ENCODE measurements at places on chromosomes 7 and 10. TPM values are rescaled to one million over a fixed set of nuclear protein-coding genes. Genes with fewer than 3 reads are reported as not detected.

The TMEM176A gene
- 33.1 TPM for total RNA-seq

The EPHB6 gene
- total RNA-seq, result 18.5 TPM

The TFEC gene
- total RNA-seq, result 9.8 TPM

The FOXP2 gene
- total RNA-seq, result 49.3 TPM

The MRM2 gene
- 24.7 TPM for total RNA-seq

The NRAP gene
- not detected for total RNA-seq

DNA sequence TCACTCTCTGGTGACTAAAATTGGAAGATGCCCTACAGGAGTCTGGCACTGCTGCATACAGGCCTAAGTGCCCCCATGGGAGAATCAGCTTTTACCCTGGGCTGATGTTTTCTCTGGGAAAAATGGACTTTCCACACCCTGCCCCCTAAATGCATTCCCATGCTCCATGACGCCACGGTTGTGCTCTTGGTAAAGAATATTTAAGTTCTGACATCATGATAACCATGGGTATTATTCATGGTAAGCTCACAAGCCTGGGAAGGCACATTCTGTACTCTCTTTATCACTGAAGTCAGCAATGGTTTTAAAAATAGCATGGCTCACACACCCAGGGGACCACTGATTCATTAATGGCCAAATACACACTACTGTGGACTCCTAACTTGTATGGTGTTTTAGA, 43.4 kb downstream of the HIPK2 start:
- DNase-seq, result no peak

DNA sequence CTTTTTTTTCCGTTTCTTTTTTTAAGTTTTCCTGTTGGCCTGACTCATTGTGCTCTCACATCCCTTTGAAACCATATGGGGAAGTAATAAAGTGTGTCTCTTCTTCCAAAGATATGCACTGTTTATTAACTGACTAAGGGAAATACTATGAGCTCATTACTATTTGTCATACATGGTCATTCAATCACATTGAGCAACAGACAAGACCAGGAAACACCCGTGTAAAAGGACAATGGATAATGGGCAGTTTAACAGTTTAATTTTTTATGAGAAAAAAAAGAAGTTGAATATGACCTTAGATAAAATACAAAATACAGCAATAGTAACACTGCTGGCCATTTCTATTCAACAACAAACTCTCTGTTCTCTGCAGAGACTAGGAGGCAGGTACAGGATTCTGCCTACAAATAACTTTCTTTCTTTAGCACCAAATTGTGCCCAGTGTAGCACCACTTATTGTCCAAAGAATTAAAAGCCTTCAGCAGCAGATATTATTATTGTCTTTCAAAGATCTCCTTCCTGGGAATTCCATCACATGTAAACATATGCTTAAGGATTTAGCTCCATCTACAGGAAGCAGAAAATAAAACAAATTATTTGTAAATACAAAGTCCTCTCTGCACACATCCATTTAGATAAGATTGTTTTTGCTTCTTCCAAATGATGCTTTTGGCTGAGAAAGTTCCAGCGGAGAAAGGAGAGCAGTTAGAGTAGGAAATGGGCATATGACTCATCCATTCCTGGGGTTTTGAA, 55.0 kb upstream of the AKR1E2 start:
- DNase-seq, result no peak

- DNase-seq, result no peak
These were observed 752 bp downstream of the DRGX start for GRCh38 chr10:49394933-49395740.

DNA sequence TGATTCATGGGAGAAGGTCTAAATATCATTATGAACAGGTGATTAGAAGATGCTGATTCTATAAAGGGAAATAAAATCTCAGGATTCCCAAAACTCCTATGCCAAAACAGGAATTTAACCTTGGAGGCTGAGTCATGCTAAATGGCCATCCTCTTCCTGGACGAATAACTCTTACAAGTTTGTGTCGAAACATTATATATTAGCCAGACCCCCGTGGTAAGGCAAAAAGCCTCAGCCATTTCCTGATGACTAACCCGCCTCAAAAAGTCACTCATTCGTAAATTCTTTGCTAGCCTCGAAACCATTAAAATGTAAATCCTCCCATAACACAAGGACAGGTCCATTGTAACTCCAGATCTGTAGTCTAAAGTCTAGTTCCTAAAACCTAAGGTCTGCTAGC, 32.0 kb downstream of the CUL2 start:
- DNase-seq, result no peak

- no peak for DNase-seq
These were observed 1.5 kb downstream of the IRF5 start for GRCh38 chr7:128939075-128939860.

DNA sequence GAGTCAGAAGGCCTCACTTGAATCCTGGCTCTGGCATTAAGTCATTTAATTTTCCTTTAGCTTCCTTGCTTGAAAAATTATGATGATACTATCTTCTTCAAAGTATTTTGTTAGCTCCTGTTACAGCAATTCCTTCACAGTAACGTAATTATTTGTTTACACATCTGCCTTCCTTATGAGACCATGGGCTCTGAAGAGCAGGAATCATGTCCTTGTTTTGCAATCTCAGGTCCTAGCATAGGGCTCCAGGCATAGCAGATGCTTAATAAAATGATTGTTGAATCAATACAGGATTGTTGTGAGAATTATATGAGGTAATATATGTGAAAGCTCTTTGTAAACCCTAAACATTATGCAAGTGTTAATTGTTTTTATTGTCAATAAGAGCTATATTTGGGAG, 25.5 kb downstream of the KLHDC10 start:
- no peak for DNase-seq

GRCh38 chr7:67813621-67814292, 817.1 kb downstream of the TYW1 start:
- DNase-seq, result no peak

DNA sequence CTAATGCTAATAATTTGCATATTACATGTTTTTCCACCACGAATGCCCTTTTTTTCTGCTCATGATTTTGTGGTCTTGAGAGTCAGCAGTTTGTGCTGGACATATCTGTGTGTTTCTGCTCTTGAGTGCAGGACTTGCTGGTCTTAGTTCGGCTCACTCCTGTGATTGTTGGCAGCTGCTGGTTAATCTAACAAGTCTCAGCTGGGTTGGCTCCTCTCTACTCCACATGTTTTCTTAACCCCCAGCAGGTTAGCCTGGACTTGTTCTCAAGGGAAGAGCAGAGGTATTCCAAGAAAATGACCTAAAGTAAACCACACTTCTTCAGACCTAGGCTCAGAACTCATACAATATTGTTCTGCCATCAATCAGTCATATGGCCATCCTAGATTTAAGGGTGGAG, 1238.9 kb downstream of the XPNPEP1 start:
- no peak for DNase-seq

GRCh38 chr7:140287988-140288387, 110.3 kb downstream of the SLC37A3 start:
- no peak for DNase-seq

GRCh38 chr10:818526-819220, 112.8 kb downstream of the LARP4B start:
- DNase-seq, result no peak

DNA sequence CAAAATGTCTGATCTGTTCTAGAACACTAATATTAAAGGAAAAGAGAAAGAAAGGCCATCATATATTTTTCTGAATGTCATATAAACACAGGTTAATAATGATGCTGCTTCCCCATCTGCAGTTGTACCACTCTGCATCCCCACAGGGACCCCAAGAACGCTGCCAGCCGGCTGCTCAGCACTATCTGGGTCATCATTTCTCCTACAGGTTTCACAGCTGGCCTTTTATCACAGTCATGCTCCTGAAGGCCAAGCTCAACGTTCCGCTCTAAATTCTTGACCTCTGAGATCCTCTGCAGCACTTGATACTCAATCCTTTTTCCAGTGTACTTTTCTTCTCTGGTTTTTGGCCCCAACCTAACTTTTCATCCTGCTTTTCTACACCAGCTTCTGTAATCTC, 4.8 kb downstream of the IDI1 start:
- no peak for DNase-seq

GRCh38 chr7:101814991-101815825, 2.2 kb upstream of the CUX1 start:
- DNase-seq, result peak; percentile 33

DNA sequence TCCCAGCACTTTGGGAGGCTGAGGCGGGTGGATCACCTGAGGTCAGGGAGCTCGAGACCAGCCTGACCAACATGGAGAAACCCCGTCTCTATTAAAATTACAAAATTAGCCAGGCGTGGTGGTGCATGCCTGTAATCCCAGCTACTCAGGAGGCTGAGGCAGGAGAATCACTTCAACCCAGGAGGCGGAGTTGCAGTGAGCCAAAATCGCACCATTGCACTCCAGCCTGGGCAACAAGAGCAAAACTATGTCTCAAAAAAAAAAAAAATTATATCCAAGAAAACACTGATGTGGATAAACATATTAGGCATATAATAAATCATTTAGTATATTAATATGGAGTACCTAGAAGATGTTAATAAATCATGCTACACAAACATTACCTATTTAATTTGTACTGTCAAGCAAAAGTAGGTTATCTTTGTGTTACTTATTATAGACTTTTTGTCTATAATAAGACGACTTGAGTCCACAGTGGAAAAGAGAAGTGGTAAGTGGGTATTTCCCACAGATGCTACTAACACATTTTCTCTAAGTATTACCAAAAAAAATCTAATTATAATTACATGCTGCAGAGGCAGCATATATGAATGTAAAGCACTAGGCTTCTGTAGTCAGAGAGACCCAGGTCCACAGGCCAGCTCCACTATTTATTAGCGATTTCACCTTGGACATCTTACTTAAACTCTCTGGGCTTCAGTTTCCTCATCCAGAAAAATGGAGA, 34.5 kb downstream of the DNMBP start:
- no peak for DNase-seq

- DNase-seq, result no peak
These were observed 288.2 kb downstream of the CALN1 start for GRCh38 chr7:72123913-72124312.

- no peak for DNase-seq
These were observed 119.2 kb downstream of the LRRC4 start for GRCh38 chr7:127911968-127912511.

- DNase-seq, result no peak
These were observed 67.9 kb upstream of the CFAP46 start for GRCh38 chr10:133010095-133010842.

GRCh38 chr7:55335151-55335550, 30.0 kb upstream of the LANCL2 start:
- DNase-seq, result no peak

DNA sequence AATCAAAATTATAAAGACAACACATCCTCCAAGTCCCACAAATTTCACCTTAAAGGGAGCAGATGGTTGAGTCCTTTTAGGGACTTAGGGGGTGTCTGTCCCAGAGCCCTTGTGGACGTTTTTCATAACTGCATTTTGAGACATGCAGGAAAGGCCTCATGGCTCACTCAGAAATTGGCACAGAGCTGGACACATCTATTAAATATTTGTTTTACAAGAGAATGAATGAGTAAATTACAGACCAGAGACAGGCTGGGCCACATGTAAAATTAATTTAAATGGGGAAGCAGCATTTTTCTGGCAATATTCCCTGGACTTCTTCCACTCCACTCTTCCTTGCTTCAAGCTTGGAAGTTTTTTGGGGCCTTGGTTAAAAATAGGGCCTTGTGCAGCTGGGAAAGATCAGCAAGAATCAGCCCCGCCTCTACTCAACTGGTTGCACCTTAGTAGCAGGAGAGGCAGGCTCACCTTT, 20.0 kb downstream of the LAMB1 start:
- DNase-seq, result peak; percentile 95

GRCh38 chr7:94160719-94161435, 156.7 kb upstream of the BET1 start:
- no peak for DNase-seq

- DNase-seq, result no peak
These were observed 72.3 kb upstream of the FAM13C start for GRCh38 chr10:59434463-59435321.
